Uterus (tissue), 4 donors: ENCODE measurements at places on chromosomes 13 and 19. TPM values are rescaled to one million over a fixed set of nuclear protein-coding genes. Genes with fewer than 3 reads are reported as not detected.
A peak's percentile ranks its signal among the peaks of the same experiment; 100 is the strongest.

ACER1 gene
- total RNA-seq, result not detected

- peak; percentile 67 for DNase-seq
Observed at GRCh38 chr19:46753420-46754155, 7.3 kb upstream of the STRN4 start.

ACTMAP gene
- total RNA-seq, result 6.1 TPM

GRCh38 chr13:49248622-49249002 lies 887 bp downstream of the CDADC1 start:
- no peak for DNase-seq
